ENCODE measurements at places on chromosomes 3 and 15.

DNA sequence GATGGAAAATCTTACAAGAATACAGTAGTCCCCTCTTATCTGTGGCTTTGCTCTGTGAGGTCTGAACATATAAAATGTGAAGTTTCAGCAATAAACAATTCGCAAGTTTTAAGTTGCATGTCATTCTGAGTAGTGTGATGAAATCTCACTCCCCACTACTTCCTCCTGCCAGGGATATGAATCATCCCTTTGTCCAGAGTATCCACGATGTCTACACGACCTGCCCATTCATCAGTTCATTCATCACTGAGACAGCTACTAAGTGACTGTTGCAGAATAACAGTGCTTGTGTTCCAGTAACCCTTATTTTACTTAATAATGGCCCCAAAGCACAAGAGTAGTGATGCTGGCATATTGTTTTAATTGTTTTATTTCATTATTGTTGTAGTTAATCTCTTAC, 489.2 kb upstream of the UBE2E2 start:
- DNase-seq: peak; percentile 94

- no peak for DNase-seq
These were observed 29.2 kb downstream of the PAQR9 start for GRCh38 chr3:142934128-142934886.

- peak; percentile 52 for DNase-seq
These were observed 46.6 kb downstream of the ZFAND6 start for GRCh38 chr15:80106051-80106450.

GRCh38 chr3:73624821-73625665, at the start of gene PDZRN3:
TSS of gene PDZRN3 (minus strand) at chr3:73624941.
- peak; percentile 28 for DNase-seq

DNA sequence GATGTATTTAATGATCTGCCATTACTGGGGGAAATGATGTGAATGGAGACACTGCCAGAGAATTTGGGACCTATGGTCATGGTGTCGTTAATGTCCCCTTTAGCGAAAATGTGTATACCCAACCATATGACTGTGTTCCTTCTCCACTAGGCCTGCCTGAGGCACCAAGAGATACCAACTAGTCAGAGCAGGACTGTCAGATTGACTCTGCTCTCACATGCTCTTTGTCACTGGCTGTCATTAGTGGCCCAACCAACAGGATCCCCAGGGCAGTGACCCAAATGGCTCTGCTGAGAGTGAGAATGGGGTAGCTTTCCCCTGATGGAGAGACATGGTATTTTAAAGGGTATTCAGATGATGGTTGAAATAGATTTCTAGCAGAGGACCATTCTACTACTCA, 2.8 kb downstream of the TAGLN3 start:
- no peak for DNase-seq

GRCh38 chr3:71570546-71570945, 13.0 kb downstream of the FOXP1 start:
- no peak for DNase-seq

DNA sequence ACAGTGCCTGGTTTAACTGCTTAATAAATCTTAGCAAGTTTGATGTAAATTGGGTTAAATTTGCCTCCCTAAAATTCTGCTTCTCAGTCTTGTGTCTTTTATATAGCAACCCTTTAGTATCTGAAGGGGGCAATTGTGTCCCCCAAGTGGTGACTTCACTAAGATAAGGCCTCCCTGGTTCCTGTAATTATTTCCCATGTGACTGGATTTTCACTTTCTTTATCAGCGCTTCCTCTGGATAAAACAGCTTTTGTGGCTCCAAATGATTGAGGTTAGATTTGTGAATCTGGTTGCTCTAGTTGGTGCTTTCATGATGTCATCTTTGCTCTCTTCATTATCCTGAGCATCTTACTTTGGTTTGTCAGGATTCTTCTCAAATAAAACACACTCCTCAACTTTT, 334.3 kb upstream of the CTDSPL start:
- DNase-seq: no peak

- peak; percentile 42 for DNase-seq
These were observed at the start of gene FGF12 for GRCh38 chr3:192727032-192727847. TSS of gene FGF12 (minus strand) at chr3:192727541.

DNA sequence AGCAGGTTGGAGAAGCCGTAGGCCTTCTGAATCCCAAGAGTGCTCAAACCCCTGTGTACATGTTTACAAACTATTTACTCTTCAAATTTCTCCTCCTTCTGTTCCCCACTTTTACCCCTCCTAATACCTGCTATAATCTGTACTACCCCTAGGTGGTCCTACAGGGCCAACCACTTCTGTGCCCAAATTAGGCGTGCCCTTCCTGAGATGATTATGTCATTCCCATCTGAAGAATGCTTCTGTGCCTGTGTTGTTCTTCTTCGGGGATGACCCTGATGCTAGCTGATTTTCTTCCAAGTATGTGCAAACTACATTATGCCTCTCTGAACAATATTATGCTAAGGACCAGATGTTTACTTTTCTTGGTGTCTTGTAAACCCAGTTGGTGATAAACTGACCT, 20.5 kb downstream of the RBP2 start:
- DNase-seq: no peak

DNA sequence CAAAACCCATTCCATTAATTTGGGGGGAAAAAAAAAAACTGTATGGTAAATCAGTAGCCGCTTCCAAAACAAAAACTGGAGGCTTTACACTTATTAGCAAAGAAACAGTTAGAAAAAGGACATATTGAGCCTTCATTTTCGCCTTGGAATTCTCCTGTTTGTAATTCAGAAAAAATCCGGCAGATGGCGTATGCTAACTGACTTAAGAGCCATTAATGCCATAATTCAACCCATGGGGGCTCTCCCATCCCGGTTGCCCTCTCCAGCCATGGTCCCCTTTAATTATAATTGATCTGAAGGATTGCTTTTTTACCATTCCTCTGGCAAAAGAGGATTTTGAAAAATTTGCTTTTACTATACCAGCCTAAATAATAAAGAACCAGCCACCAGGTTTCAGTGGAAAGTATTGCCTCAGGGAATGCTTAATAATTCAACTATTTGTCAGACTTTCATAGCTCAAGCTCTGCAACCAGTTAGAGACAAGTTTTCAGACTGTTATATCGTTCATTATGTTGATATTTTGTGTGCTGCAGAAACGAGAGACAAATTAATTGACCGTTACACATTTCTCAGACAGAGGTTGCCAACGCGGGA, 9.4 kb upstream of the RPL24 start:
- DNase-seq: peak; percentile 75

DNA sequence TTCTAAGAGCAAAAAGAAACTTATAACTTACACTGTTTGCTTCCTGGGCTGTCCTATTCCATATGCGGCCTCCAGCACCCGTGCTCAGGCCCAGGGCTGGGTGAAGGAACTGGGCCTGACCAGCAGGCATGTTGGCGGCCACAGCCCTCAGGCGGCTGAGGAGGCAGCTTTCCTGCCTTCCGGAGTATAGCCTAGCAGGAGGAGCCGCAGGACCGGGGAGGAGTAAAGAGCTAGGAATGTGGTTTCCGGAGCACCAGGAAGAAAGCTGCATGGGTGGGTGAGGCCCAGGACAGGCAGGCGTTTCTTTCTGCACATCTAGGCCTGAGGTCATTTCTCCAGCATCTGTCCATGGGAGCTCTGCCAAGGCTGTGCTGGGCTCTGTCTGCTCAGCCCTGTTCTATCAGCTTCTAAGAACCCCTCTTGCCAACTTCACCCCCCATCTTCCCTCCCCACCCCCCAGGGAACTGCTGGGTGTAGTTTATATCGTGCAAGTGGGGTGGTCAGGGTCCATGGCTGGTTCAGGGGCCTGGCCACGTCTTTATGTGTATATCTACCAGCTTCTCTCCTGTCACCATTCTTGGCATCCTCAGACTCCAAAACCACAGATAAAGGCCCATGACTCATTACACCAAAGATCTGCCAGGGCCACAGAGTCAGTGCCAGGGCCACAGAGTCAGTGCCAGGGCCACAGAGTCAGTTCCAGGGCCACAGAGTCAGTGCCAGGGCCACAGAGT, 7.8 kb upstream of the KIF7 start:
- peak; percentile 90 for DNase-seq

- DNase-seq: peak; percentile 46
These were observed 118.0 kb upstream of the C3orf80 start for GRCh38 chr3:160106905-160107861.

DNA sequence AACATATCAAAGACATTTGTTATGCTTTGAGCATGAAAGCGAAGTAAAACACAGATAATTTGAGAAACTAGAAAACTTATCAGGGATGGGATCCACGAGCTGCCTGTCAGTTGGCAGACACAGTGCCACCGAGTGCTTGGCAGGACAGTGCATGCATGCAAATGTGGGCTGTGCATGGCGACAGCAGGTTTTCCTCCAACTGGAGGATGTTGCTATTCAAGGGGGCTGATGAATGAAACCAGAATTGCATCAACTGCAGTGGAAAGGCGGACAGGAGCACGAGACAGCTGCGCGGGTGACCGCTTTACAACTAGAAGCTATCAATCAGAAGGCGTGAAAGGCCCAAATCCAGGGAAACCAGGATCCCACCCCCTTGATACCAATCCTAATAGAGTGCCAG, 244.3 kb downstream of the NR2F2 start:
- no peak for DNase-seq

GRCh38 chr3:47250309-47251060, 32.1 kb downstream of the KIF9 start:
- DNase-seq: peak; percentile 61

DNA sequence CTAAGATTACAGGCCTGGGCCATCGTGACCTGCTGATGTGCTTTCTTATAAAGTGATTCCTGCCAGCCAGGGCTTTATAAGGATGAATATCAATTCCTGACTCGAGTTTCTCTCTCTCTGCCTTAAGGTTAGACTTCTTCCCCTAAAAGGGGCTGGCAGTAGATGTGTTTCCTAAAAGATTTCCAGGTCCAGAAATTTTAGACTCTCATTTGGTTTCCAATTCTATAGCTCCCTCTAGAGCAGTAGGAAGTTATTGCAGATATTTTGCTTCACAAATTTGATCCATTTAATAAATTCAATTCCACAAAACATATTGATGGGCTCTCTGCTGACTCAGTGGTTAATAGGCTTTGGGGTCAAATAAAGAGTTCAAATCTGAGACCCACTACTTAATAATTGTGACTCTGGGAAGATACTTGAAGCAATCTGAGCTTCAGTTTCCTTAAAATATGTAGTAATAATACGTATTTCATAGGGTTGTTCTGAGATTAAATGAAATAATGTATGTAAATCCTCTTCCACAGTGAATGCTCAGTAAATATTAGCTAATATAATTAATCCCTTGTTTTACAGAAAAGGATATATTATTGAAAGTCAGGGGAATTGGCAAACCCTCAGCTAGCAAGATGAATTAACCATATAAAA, 2.1 kb downstream of the TRIM69 start:
- DNase-seq: peak; percentile 69

- DNase-seq: no peak
These were observed 81.1 kb upstream of the ROBO1 start for GRCh38 chr3:79848876-79849275.

DNA sequence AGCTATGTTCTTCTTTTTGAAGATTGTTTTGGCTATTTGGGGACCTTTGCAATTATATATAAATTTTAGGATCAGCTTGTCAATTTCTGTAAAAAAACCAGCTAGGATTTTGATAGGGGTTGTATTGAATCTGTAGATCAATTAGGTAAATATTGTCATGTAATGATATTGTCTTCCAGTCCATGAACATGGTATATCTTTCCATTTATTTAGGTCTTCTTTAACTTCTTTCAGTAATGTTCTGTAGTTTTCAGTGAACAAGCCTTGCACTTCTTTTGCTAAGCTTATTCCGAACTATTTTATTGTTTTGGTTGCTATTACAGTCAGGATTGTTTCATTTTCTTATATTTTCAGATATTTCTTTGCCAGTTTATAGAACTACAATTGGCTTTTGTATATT, 175.8 kb upstream of the RARB start:
- DNase-seq: no peak

DNA sequence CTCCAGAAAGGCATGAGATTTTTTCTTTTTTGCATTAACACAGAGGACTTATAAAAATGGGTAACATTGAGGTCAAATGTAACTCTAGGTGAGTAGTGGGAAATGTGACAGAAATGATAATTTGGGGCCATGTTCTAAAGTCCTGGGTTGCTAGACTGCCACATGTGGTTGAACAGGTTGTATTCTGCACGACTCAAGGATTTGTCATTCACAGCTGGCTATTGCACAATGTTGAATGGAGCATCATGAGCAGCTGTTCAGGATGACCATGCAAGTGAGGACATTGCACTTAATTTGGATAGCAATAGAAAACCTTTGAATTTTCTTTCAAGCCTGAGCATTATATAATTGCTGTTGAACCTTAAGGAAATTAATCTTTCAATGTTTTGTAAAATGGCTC, 396.6 kb downstream of the NAALADL2 start:
- DNase-seq: peak; percentile 78

GRCh38 chr15:89143503-89144162, 55.4 kb downstream of the ABHD2 start:
- DNase-seq: peak; percentile 66

DNA sequence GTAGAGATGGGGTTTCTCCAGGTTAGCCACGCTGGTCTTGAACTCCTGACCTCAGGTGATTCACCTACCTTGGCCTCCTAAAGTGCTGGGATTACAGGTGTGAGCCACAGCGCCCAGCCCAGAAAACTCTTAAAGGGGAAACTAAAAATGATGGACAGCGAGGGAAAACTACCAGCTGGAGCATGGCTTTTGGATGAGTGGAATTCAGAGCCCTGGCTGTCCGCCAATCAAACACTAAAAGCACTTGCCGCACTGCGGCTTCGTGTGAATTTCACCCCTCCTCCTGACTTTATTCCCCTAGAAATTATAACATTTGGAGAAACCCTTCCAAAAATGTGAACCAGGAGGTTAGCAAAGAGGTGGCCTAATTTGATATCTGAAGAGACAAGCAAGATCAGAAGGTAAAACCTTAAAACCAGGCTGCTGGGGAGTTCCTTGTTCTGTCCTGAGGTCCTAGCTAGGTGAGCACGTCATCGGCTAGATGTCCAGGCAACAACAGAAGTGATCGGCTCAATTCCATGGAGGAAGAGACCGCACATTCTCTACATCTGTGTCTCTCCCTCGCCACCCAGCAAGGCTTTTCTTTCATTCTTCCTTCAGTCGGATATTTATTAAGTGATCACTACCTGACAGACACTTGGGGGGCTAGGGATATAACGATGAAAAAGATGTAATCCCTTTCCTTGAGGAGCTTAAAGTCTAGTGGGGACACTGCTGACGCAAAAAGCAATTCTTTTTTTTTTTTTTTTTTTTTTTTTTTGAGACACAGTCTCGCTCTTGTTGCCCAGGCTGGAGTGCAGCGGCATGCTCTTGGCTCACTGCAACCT, 1.7 kb downstream of the TM4SF19 start:
- peak; percentile 80 for DNase-seq
